ENCODE measurements at places on chromosomes 12 and 14. TPM values are rescaled to one million over a fixed set of nuclear protein-coding genes. Genes with fewer than 3 reads are reported as not detected.

The GPR84 gene
- total RNA-seq, result not detected

The TAS2R30 gene
- not detected for total RNA-seq

The MAGOHB gene
- total RNA-seq, result 26.1 TPM

The PCNX1 gene
- total RNA-seq, result 10.1 TPM

The COPZ1 gene
- 123 TPM for total RNA-seq

The MANSC1 gene
- 2.4 TPM for total RNA-seq

The OLR1 gene
- total RNA-seq, result 1.0 TPM

The SIRT4 gene
- 0.59 TPM for total RNA-seq

The KRT82 gene
- not detected for total RNA-seq

All from bronchus fibroblast of lung (primary cell).